ENCODE measurements at places on chromosomes 1 and 21.

- no peak for DNase-seq
Measured at GRCh38 chr1:90561911-90562310, 155.2 kb downstream of the BARHL2 start.

GRCh38 chr1:209583408-209583807, at the start of gene CAMK1G:
Gene CAMK1G (plus strand): TSS chr1:209583714. CDS start chr1:209594984, 11,270 bp downstream.
- DNase-seq: no peak

DNA sequence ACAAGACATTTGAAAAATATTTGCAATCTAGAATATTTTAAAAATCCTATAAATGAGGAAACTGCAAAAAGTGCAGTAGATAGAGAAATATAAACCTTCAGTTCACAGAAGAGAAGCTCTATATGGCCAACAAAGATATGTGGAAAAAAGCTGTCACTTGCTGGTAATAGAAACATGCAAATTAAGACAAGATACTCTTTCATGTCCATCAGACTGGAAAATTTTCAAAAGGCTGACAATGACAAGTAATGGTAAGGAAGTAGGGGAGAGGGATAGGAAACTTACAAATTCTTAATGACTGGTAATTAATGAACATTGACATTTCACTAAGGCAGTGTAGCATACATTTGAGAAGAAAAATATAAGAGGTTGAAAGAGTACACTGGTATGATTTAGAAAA, 147.9 kb downstream of the MRPL39 start:
- no peak for DNase-seq

DNA sequence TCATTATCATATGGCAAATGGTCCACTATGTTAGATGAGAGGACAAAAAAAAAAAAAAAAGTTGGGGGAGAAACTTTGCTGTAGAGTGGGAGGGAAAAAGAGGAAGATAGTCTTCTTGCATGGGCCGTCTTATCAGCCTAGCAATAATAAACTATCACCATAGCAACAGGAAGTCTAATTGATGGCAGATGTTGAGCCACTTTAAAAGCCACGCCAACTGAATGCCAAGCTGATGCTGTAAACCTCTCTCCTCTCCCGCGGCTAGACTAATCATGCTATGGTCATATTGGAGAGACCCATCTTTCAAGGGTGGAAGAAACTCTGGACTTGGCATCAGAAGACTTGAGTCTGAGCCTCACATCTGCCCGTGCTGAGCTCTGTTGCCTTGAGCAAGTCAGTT, 122.2 kb upstream of the HOOK1 start:
- DNase-seq: no peak

DNA sequence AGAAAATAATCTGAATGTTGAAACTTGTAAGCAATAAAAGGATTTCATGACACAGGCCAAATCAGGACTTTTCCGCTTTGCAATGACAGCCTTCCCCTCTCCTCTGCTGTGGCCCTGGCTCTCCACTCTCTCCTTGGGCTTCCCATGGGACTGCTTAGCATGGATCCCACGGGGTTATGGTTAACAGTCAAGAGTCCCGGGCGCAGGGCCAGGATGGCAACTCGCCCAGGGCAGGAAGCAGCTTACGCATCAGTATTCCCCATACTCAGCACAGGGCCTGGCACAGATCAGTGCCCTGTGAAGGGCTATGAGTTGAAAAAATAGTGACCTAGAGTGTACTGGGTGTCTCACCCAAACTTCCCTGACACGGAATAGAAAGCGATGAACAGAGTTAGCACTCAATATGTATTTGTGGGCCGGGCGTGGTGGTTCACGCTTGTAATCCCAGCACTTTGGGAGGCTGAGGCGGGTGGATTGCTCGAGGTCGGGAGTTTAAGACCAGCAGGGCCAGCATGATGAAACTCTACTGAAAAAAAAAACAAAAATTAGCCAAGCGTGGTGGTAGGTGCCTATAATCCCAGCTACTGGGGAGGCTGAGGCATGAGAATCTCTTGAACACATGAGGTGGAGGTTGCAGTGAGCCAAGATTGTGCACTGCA, 29.1 kb upstream of the GRHL3 start:
- peak; percentile 77 for DNase-seq

DNA sequence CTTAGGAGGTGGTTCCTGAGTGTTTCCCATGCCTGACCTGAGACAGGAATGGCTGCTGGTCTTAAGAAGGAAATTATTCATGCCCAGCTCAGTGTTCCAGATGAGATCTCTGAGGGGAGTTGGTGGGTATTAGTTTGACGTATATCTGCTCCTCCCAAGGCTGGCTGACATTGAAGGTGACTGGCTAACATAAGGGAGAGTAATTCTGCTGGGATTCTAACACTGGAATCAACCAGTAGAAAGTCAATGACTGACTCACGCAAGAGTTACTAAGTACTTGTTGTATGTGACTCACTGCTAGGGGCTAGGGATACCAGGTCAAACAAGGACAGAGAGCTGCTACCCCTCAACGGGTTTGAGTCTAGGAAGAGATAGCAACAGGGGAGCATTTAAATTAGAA, 177.3 kb downstream of the CACNA1E start:
- DNase-seq: no peak

DNA sequence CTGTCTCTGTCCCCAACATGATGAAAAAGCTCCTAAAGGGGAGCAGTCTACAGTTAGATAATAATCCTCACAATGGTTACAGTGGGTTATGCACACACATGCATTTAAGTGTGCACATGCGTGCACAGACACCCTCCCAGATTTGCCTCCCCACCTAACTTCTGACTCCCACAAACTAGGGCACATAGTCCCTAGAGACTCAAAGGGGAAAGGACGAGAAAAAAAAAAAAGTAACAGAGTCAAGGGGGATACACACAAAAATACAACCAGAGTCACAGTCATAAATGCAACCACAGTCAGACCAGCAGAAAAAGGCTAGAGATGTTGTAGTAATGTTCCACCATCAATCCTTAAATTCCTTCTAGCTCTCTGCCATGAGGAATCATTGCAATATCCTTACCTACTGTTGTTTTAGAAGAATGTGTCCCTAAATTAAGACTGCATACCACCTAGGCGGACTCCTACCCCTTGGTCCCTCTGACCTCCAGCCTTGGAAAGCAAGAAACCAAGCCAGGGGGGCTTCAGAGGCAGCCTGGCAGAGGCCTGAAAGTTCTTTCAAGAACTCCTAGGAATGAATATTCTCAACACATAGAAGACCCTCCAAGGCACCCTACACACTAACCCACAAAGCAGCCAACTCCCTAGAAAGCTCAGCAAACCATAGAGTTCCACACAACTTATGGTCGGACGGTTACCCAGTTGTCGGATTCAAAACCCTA, 1.3 kb downstream of the CRTC2 start:
- DNase-seq: no peak

GRCh38 chr1:15014516-15014915, 139.0 kb upstream of the TMEM51 start:
- no peak for DNase-seq
